Kidney (tissue), 22 donors: ENCODE measurements at places on chromosomes 4 and X.

DNA sequence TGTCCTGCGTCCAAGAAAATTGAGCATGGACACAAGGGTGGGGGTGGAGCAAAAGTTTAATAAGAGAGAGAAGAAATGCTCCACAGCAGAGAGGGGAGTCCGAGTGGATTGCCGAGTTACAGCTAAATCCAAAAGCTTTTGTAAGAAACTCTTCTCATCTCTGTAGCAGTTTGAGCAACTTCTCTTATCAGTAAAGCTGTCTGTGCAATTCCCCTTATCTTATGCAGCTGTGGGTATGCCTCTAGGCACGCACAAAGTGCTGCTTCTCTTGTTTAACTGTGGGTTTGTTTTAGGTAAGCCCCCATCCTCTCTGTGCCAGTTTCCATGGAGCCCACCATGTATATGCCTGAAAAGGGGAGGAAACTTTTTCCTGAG lies 44.8 kb downstream of the HMGB2 start:
- no peak for DNase-seq

DNA sequence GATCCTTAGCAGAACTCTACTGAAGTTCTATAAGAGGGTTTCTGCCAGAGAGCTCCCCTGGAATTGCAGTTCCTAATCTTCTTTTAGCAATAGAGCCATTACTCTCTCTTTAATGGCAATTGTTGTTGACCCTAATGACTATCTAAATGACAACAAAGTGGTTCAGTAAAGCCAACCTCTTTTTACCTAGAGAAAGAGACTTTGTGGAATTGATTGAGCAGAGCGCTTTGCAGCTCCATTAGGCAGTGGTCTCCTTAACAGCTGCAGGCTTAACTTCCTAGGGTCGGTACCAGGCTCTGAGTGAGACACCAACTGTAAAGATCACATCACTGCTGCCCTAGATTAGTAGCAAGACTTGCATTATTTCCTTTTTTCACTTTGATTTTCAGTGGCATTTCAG lies 1472.9 kb upstream of the TENM3 start:
- DNase-seq: no peak

DNA sequence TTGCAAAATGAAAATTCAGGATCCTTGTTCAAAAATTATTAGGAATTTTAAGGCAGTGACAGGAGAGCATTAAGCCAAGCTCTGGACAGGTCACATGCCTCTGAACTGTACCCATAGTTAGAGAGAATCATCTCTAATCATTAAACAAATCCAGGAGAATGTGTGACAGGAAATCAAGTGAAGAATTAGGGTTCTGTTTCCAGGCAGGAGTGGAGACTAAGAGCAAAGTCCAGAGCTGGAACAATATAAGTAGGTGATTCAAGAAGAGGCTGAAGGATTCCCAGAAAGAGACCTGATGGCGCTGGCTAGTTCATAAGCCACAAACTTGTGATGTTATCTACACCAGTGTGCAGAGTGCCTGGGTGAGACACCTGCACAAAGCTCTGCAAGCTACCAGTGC lies 104.6 kb upstream of the PRKG2 start:
- peak; percentile 43 for DNase-seq

- no peak for DNase-seq
Measured at GRCh38 chrX:37509349-37509748, 62.1 kb upstream of the LANCL3 start.

- DNase-seq: no peak
Measured at GRCh38 chr4:132918096-132918495, 231.0 kb upstream of the PCDH10 start.
